Left lung (tissue), 14 donors: ENCODE measurements at places on chromosomes 5 and 9. TPM values are rescaled to one million over a fixed set of nuclear protein-coding genes. Genes with fewer than 3 reads are reported as not detected.

The POU5F2 gene
- total RNA-seq = 1.2 TPM

The HSPB3 gene
- total RNA-seq = 0.32 TPM

The KIAA0825 gene
- total RNA-seq = 5.1 TPM

The GPX3 gene
- 424 TPM for total RNA-seq

The QRFP gene
- not detected for total RNA-seq

The RNF208 gene
- 7.5 TPM for total RNA-seq

The GALNT12 gene
- 21.3 TPM for total RNA-seq

The ENTPD2 gene
- 0.87 TPM for total RNA-seq

The FLT4 gene
- 21.7 TPM for total RNA-seq

The CEL gene
- 0.47 TPM for total RNA-seq

The IL5 gene
- not detected for total RNA-seq

The TIMD4 gene
- 0.32 TPM for total RNA-seq

The GFI1B gene
- 0.18 TPM for total RNA-seq

The PTRH1 gene
- total RNA-seq = 17.1 TPM

The MEIKIN gene
- total RNA-seq = 0.85 TPM

The PDZD2 gene
- total RNA-seq = 24.0 TPM

The GFM2 gene
- total RNA-seq = 23.9 TPM

The MEGF10 gene
- total RNA-seq = 0.17 TPM

The TAF11L11 gene
- total RNA-seq = not detected

The FUT7 gene
- 0.17 TPM for total RNA-seq

The MRPS30 gene
- total RNA-seq = 39.1 TPM

The SHOC1 gene
- total RNA-seq = 0.29 TPM

The SPATA31C2 gene
- not detected for total RNA-seq

The VLDLR gene
- 19.8 TPM for total RNA-seq

The PTPN3 gene
- total RNA-seq = 15.1 TPM

The AGGF1 gene
- total RNA-seq = 20.9 TPM

The LECT2 gene
- not detected for total RNA-seq

The SARDH gene
- 3.9 TPM for total RNA-seq

The RBM27 gene
- 15.4 TPM for total RNA-seq

The CER1 gene
- total RNA-seq = not detected

The ZFAND5 gene
- total RNA-seq = 161 TPM

The PCDHGB2 gene
- total RNA-seq = 2.3 TPM
